ENCODE measurements at places on chromosomes 2 and 18.

- no peak for DNase-seq
These were observed 216.8 kb downstream of the PID1 start for GRCh38 chr2:229054311-229054710.

DNA sequence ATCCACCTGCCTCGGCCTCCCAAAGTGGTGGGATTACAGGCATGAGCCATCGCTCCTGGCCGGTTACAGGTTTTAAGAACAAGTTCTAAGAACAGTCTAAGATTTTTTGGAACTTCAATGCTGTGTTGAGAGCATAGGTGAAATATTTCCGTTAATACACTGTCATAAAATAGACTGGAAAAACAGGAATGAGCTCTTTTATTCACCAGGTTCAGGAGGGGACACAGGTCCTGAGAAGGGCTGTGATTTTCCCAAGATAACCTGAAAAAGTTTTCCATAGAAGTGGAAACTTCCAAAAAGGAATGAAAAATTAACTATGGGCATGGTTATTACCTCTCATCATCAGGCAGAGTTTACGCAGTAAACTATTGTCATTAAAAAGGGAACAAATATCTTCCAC, 97.6 kb upstream of the TMEM178A start:
- DNase-seq, result no peak

DNA sequence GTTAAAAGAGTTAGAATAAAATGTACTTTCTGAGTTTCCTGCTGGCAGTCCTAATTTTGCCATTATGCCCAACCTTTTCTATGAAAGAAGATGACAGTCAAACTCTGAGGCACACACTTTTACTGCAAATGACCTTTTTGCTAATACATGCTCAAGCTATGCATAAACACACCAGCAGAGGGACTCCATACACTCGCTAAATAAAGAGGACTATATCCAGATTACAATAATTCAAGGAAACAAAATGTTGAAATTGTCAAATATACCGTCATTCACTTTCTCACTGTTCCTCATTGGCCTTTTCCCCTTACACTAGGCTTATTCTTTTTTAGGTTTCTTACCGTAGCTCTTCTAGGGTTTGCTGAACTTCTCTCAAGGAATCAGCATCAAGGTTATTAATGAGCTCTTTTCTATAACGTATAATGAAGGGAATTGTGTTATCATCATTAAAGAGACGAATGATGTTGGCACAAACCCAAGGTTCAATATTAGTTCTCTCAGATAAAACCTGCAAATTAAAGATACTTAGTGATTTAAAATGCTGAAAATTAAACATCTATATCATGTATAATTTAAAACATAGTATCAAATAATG, 25.7 kb downstream of the SRBD1 start:
- peak; percentile 59 for DNase-seq

GRCh38 chr2:128343459-128343858, 24.8 kb upstream of the HS6ST1 start:
- DNase-seq, result no peak

DNA sequence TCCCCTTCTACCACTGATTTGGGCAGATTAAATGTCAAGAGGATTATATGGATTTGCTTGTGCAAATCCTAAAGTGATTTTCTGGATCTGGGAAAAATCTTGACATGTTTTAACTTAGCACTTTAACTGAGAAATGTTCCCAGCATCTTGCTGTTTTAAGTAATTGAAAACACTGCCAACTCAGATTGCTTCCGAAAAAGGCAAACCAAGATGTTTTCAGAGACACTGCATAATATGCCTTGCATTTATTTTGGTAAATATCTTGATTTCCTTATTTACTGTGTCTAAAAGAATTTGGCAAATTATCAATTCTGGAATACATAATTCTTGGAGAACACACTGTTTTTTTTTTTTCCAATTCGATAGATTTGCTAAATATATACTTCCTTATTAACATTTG, 385.0 kb upstream of the FAM98A start:
- no peak for DNase-seq

DNA sequence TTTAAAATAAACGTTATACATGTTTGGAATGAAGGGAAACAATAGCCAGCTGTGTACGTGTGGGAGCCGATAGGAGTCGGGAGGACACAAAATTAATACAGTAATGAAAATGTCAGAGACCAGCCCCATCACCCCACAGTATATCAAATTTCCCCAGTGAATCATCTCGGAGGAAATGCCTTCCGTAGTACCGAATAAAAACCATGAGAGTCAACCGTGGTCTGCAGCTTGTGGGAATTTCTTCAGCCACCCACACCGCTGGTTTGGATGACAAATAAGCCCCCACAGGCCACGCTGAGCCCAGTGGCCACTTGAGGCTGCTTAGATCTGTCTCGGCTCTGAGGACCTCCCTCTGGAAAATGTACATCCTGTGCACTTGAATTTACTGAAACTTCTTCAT, 133.7 kb downstream of the COL6A3 start:
- peak; percentile 99 for DNase-seq

GRCh38 chr2:231348704-231349373, 46.7 kb upstream of the B3GNT7 start:
- DNase-seq, result peak; percentile 14

GRCh38 chr2:180618570-180618969, 361.8 kb upstream of the UBE2E3 start:
- peak; percentile 81 for DNase-seq

DNA sequence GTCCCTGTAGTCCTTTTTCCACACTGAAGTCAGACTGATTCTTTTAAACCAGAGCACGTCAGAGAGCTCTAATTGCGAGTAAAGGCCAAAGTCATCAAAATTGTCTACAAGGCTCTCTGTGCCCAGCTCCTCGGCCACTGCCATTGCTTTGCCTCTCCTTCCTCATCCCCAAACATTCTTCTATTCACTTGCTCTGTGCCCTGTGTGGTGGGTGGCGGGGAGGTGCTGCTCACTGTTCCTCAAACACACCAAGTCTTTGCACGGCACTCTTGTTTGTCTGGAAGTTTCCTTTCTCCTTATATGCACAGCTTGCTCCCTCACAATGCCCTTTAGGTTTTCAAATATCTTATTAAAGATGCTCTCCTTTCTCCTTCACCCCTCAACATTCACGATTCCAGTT, 100.1 kb upstream of the FSHR start:
- no peak for DNase-seq

GRCh38 chr2:4354678-4355077, 651.3 kb downstream of the DCDC2C start:
- DNase-seq, result no peak

GRCh38 chr2:149991576-149991975, 404.0 kb upstream of the MMADHC start:
- DNase-seq, result peak; percentile 89

DNA sequence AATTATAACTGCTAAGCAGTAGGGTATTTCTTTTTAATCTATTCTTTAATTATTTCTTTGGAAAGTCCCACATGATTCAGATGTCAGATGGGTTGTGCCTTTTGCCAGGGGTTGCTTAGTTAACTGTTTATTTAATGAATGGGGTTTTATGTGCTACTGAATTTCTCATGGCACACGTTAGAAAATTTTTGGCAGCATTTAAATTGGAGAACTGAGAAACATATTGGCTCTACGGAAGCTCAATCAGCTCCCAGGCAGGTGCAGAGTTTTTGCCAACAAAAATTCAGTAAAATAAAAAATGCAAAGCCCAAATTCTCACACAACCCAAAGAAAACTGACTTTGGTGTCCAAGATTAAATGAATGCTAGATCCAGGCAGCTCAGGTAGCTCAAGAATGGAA, 467.2 kb downstream of the NRXN1 start:
- DNase-seq, result no peak

DNA sequence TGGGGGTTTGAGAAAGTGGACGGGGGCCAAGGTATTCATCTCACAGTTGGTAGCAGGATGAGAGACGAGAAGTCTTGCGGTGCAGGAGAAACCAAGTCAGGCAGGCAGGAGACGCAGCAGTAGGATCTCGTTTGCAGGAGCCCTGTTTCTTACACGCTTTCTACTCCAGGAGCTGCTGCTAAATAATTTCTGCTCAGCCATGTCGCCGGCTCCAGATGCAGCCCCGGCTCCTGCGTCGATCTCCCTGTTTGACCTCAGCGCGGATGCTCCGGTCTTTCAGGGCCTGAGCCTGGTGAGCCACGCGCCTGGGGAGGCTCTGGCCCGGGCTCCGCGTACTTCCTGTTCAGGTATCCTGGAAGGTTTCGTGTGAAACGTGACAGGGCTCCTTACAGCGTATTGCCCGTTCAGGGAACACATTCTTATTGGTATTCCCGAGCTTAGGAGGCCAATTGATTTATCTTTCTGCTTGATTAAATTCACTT, 494 bp downstream of the ANKZF1 start:
- DNase-seq, result peak; percentile 65

DNA sequence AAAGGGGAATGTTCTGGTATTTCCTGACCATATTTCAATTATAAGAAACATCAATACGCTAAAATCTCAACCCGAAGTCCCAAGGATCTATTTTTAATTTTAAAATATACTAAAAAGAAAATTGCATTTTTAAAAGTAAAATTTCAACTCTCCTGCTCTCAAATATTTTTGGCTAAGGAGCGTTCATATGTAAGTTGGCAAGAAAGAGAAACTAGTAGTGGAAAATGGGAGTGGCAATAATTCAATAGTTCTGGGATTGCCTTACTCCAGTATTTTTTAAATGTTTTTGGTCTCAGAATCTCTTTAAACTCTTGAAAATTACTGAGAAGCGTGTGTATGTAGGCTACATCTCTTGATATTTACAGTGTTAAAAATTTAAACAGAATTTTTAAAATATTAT, 72.7 kb downstream of the ACVR1 start:
- no peak for DNase-seq

- peak; percentile 32 for DNase-seq
These were observed 473 bp downstream of the ELMOD3 start for GRCh38 chr2:85355073-85355410.

DNA sequence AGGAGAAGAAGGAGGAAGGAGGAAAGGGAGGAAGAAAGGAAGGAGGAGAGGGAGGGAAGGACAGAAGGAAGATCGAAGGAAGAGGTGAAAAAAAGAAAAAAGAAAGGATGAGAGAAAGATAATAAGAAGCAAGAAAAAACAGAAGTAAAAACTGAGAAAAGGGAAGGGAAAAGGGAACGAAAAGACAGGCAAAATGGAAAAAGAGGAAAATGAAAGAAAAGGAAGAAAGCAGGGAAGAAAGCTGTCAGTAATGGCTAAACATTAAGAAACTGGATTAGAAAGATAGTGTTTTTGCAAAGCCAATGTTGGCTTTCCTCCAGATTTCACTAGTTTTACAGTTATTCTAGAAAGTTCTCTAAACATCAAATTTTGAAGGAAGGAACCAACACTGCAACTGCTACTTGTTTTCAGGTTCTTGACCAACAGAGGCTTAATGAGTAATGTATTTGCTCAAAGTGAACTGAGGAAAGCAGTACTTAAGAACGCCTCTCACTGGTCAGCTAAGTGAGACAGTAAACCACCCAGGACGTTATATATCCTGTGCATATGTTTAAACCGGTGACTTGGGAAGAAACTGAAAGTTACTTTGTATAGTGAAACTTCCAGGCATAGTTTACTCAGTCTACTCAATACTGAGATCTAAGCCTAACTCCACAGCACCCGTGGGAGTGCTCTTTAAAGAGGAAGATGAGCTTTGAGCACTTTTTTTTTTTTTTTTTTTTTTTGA, 286.2 kb upstream of the TRIB2 start:
- DNase-seq, result peak; percentile 4

GRCh38 chr2:68292108-68292710, 27.5 kb downstream of the CNRIP1 start:
- peak; percentile 37 for DNase-seq

DNA sequence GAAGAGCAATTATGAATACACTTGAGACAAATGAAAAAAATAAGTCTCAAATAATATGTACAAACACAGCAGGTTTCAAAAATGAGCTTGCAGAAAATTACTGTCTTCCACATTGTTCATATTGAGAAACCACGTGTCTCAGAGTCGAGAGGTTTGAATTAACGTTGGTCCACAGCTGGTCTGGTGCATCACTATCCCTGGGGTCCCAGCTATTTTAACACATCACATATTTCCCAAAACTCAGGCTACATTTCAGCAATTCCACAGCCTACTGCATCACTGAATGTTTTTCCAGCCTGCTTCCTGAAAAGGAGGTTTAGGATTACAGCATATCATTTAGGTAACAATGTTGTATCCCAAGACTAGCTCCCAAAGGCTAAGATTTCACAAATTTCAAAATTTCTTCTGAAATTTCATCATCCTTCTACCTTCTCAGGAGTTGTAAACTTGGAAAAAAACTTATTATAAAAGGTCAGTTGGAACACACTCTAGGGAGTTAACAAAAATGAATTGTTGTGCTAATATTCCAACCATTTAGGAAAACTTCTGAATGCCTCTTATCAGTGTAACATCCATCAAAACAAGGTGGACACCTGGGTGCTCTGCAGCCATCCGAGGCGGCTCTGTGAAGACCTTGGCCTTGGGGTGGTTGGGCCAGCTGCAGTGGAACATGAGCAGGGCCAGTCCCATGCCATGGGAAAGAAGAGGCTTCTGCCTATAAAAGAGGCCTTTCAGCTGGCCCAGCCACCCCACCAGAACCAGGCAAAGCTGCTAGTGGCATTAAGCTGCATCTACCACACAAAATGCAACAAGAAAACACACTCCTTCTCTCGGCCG, 198.1 kb upstream of the RBBP8 start:
- DNase-seq, result peak; percentile 3

GRCh38 chr2:20475567-20475952, 28.7 kb downstream of the RHOB start:
- DNase-seq, result no peak

DNA sequence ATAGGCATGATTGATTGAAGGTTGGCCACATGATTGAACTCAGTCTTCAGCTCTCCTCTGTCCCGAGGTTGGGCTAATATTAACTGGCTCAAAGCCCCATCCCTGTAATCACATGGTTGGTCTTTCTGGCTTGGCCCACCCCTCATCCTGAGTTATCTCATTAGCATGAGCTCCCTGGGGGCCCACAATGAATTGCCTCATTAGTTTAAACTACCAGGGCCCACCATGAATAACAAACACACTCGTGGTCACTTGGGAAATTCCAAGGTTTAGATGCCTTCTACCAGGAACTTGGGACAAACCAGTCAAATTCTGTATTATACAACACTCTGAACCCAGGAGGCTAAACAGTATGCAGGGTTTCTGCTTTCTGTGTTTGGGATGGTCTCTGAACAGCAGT, 121.7 kb upstream of the B3GNT2 start:
- DNase-seq, result peak; percentile 11

DNA sequence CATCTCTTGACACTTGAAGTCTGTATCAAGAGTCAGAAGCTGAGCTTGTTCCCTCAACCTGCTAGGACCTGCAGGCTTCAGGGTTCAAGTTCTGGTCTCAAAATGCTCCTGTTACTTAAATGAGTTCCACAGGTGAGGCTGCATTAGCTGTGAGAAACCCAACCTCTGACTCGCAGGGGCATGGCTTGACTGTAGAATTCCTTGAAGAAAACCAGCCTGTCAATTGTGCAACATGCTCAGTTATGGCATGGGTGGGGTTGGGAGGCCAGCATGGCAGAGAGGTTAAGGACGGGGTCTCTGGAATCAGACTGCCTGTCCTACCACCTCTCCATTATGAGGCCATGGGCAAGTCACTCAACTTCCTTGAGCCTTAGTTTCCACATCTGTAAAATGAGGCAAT, 235.8 kb downstream of the EN1 start:
- DNase-seq, result no peak

GRCh38 chr2:234670052-234670451, 173.2 kb upstream of the ARL4C start:
- DNase-seq, result peak; percentile 90

Measured in EH (cell line).